RPMI8226 (cell line): ENCODE measurements at places on chromosomes 2 and 18.

- no peak for DNase-seq
Measured at GRCh38 chr2:101290711-101291110, 17.8 kb downstream of the RNF149 start.

DNA sequence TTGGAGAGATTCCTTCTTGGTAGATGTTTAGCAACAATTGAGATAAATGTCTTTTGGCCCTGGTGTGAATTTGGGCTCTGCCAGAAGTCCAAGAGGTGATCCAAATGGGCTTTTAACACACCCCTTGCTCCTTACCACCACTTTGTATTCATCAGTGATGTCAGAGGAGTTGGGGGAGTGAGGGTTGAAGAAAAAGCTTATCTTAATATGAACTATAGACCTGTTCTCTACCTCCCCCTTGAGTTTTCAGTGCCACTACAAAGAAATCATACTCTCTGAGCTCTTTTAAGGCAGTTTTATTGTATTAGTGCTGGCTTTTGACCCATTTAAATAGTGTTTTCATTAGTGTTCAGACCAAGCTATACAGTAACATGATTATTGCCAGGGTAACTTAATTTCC lies 229.1 kb downstream of the PHLPP1 start:
- no peak for DNase-seq

DNA sequence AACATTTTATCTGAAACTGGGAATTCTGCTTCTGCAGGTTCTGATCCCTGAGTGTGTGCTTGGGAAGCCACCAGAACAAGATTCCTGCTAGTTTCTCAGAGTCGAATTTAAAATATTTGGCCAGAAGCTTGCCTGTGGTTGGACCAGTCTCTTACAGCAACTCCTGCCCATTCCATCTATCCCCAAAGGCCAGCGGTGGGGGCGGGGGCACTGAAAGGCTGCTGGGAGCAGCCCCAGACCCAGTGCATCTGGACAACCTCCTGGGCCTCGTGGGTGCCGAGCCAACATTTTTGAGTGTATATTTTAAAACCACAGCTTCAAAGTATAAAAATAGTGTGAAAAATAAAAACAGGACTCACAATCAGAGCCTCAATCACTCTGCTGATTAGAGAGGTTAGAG lies 38.6 kb upstream of the ZFP36L2 start:
- no peak for DNase-seq

DNA sequence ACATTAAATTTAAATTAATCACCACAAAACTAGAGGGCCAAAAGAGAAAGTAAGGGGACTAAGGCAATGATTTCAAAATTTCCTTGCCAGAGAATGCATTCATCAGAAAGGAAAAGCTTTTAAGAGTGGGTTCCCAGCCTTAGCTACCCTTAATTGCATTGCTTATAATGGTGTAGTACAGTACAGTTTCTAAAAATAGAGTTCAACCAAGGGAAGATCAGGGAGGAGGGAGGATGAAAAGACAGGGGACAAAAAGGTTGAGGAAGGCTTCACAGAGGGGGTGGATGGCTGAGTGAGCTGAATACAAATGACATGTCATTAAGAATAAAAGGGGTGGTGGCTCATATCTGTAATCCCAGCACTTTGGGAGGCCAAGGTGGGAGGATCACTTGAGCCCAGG lies 119.9 kb downstream of the RBMS1 start:
- no peak for DNase-seq

- no peak for DNase-seq
Measured at GRCh38 chr2:172376505-172377125, 50.8 kb upstream of the ITGA6 start.

DNA sequence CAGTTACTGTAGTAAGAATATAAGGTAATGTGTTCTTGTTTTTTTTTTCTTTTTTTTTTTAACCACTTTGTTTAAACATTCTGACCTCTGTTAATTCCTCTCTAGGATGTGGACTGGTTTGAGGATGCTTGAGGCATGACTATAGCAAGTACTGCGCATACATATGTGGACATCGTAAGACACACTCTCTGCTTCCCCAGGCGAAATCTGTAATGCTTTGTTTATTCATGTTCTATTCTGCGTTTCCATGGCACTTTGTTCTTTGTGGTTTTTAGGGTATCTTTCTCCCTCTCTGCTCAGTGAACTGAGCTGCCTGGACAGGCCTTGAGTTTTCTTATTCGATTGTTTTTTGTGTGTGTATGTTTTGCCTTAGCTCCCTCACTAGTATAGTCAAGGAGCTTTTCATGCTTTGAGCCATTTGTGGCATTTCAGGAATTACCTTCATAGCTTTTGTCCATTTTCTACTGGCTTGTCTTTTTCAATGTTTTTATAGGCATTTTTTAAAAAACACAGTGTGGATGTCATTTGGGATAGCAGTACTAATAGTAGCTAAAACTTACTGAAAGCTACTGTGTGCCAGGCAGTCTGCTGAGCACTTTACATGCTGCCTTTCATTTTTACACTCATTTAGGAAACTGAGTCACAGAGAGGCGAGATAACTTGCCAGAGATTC lies 1.9 kb upstream of the SH3BP4 start:
- DNase-seq = no peak

DNA sequence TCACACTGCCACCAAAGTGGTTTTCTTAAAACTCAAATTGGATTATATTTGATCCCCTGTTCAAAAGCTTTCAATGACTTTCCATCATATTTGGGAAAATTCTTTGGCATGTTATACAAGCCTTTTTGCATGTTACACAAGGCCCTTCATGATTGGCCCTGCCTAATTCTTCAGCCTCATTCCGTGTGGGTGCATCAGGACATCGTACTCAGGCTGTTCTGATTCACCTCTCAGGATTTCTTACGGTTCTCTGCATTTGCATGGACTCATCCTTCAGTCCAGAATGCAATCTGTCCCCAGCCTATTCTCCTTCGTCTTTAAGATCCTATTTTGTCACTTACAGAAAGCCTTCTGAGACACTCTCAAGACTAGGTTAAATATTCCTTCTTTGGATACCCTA lies 107.8 kb downstream of the LYPD1 start:
- no peak for DNase-seq

GRCh38 chr2:8977758-8978157 lies 25.7 kb downstream of the MBOAT2 start:
- DNase-seq = no peak

GRCh38 chr2:69948032-69948962 lies 13.1 kb downstream of the ASPRV1 start:
- DNase-seq = no peak

DNA sequence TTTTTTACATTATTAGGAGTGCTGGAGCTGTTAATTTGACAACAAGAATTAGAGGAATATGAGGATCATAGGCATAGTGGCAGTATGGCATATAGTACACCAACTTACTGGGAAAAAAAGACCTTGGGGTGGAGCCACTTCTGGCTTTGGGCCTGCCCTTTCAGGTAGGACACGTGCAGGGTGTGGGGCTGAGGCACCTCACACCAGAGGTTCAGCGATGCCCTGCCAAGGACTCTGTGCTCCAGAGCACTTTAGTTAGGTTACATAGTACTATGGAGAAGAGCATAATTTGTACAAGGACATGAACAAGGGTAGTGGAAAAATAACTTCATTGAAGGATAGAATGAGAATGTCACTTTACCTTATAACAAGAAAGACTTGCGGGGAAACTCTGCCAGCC lies 77.1 kb upstream of the CD302 start:
- DNase-seq = no peak

DNA sequence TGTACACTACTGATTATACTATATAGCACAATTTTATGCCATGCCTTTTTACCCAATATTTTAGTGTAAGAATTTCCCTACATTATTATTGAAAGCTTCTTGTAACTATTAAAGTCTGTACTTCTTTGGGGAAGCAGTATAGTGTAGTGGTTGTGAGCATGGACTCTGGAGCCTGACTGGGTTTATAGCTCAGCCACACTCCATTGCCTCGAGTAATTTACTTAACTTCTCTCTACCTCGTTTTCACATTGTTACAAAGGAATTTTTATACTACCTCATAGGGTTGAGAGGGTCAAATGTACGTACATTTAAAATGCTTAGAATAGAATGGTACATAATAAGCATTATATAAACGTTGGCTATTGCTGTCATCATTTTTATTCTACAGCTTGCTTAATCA lies 139.2 kb downstream of the UBR3 start:
- DNase-seq = no peak

GRCh38 chr2:235446082-235446481 lies 47.8 kb upstream of the AGAP1 start:
- DNase-seq = no peak

GRCh38 chr18:35470435-35470834 lies 27.3 kb downstream of the INO80C start:
- DNase-seq = no peak

GRCh38 chr18:21656402-21656801 lies 44.3 kb downstream of the SNRPD1 start:
- no peak for DNase-seq

DNA sequence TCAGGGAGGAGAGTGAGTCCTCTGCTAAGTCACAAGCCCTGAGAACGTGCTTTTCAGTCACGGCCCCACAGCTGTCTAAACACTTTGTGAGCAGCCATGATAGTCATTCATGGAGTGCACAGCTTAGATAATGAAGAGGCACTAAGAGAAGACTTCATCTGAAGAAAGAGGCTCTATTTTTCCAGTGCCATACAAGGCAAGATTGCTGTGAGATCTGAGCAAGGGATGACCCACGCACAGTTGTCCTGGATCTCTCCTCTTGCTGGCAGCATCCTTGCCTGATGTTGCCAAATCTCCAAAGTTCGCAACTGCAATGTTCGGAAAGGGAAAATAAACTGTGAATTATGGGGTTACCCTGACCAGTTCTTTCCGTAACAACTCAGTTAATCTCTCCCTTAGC lies 418.7 kb downstream of the MEIS1 start:
- DNase-seq = no peak

DNA sequence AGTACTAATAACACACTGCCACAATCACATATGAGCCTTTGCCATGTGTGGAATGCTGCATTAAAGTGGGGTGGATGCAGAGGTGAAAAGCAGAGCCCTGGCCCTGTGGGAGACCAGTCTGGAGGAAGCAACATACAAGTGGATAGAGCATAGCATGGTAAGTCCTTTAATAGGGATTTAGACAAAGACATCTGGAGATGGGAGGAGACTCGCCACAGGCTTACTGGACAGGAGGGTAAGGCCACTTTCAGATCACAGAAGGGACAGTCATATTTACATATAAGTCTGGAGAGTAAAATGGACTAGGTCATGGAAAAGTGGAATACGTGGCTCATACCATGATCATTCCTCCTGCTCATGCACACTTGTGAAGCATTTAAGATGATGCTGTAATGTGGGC lies 84.3 kb downstream of the PPP1R1C start:
- DNase-seq = no peak

GRCh38 chr18:36066001-36066400 lies 1.4 kb downstream of the RPRD1A start:
- DNase-seq = no peak

- DNase-seq = no peak
Measured at GRCh38 chr2:3021720-3022119, 355.9 kb downstream of the EIPR1 start.

DNA sequence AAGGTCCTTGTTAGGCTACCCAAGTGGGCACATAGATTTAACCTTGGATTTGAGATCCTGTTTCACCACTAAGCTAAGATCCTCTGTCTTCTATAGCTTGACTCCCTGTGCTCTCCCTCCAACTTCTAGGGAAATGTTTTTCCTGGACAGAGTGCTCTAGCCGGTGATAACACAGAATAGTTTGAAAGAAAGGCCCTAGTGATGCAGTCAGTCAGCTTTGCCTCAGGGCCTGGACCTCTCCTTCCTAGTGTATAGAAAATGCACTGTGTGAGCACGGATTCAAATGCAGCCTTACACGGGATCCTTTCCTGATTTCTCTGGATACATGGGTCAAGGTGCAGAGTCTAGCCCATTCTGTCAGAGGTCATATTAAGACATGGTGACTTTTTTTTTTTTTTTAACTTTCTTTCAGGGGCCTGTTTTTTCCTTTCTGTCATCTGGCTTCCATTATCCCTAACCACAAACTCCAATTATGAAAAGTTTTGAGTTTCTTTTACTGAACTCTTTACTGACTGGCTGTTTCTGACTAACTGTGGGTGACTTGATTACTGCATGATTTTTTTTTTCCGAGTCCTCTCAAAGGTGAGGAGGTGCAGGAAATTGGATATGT lies 122.6 kb downstream of the LRP1B start:
- DNase-seq = no peak

DNA sequence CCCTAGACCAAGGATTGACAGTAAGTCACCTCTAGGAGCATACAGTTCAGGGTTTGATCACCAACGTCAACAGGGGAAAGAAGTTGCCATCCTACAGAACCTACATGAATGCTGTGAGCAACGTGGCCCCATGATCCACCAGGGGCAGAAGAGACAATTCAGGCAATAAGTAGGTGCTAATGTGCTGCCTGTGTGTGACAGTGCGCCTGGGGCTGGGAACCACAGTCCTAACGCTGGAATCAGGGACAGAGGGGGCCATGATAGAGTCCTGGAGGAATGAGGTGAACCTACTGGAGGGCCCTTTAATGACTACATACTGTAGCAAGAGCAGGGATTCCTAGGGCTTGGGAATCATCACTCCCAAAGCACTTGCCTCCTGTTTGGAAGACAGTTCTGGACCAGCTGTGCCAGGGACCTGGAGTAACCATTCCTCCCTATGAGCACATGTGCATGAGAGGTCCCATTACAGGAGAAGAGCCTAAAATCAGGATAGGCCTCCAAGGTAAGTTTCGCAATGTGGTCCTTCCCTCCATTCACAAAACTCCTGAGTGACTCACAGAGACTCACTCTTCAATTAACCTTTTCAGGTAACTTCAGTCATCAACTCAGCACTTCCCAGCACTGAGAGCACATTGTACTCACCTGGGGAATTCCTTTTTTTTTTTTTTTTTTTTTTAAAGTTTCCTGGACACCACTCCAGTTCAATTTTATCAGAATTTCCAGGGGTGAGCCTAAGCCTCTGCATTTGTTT lies 214.0 kb downstream of the TMEM163 start:
- DNase-seq = no peak

GRCh38 chr18:38611036-38611964 lies 1045.7 kb upstream of the CELF4 start:
- DNase-seq = peak; percentile 18

GRCh38 chr2:99096728-99097127 lies 44.8 kb upstream of the C2orf15 start:
- no peak for DNase-seq

DNA sequence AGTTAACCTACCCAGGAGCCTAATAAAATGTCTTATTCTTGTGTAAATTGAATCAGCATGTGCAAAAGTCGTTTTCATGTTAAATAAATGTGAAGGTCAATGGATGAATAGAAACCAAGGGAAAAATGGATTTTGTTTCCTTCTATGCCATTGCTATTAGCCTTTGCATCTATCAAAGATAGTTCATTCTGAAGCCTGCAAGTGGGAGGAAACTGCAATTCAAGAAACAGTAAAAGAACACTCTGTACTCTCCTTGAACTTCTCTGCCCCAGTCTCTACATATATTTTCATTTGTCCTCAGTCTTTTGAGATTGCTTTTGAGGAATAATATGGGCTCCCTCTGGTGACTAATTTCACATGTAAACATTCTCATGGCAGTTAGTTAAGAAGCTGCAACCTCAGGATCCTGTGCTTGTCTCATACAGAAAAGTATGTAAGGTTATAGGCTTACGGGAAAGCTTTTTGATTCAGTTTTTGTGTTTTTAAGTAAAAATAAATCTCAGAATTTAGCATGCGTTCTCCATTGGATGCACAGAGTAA lies 1590.0 kb upstream of the LRRTM1 start:
- DNase-seq = no peak

GRCh38 chr2:224869601-224870233 lies 153.6 kb upstream of the CCDC195 start:
- DNase-seq = no peak
